ENCODE measurements at places on chromosomes 13 and 19.

DNA sequence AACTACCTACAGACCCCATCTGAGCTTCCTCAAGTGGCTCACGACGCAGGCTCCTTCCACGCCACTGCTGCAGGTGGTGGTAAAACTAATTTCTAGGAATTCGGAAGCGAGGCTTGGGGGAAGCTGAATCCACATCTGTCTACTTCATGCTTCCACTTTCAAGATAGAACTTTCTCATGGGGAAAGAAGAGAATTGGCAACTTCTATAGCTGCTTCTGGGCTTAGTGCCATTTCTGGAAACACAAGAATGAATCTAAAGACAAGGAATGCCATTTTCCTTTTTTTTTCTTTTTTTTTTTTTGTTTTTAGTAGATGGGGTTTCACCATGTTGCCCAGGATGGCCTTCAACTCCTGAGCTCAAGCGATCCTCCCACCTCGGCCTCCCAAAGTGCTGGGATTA, 2.8 kb upstream of the NLRP12 start:
- no peak for DNase-seq

- DNase-seq: no peak
These were observed 13.2 kb downstream of the AP3D1 start for GRCh38 chr19:2138061-2138728.

DNA sequence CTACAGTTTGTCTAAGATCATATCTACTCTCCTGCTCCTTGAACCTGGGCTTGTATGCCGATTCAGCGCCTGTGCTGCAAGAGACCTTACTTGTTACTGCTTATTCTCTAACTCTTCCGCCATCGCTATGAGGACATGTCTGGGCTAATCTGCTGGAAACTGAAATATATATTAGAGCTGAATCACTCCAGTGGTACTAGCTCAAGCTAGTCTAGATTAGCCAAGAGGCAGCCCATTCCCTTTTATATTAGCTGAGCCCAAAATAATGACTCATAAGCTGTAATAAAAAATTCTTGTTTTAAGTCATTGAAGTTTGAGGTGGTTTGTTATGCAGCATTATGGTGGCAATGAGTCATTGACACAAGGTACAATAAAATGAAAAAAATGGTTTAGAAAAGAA, 52.8 kb downstream of the SLC6A16 start:
- DNase-seq: no peak

GRCh38 chr19:17946965-17947784, 14.4 kb downstream of the CCDC124 start:
- no peak for DNase-seq

- no peak for DNase-seq
These were observed 22.1 kb downstream of the STARD13 start for GRCh38 chr13:33263484-33263883.

DNA sequence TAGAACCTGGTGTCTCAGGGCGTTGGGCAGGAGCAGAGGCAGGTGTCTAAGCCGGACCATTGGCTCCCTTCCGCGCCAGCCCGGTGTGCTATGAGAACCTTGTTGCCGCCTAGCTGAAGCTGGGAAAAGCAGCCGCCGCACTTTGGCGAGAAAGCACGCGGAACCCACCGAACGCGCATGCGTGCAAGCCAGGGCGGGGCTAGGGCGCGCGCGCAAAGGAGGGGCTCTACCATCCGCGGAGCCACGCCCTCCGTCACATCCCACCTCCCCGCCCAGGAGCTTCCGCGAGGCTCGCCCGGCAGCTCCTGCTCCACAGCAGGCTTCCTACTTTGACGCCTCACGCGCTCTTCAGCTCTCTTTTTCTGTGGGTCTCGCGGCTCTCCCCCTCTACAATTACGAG, 51.3 kb downstream of the WDR87 start:
- no peak for DNase-seq

All from stimulated activated CD4-positive, alpha-beta T cell treated with anti-CD3 and anti-CD28 coated beads, Interleukin-12 subunit alpha, Interleukin-12 subunit beta, amount 100 ng/mL, for 24 hours (primary cell).